ENCODE measurements at places on chromosomes 7 and 10. TPM values are rescaled to one million over a fixed set of nuclear protein-coding genes. Genes with fewer than 3 reads are reported as not detected.

DNA sequence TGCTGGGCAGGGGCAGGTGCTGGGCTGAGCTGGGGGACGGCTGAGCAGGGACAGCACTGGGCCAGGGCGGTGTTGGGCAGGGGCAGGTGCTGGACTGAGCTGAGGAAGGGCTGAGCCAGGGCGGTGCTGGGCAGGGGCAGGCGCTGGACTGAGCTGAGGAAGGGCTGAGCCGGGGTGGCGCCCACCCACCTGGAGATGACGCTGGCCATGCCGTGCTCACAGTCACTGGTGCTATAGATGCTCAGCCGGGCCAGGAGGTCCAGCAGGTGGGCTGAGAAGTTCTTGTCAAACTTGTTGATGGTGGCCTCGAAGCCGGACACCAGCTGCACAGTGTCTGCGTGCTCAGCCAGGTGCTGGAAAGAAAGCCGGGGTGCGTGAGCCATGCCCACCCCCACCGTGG lies 4.4 kb upstream of the ADAM8 start:
- no peak for DNase-seq

GRCh38 chr10:118407777-118408176 lies 65.7 kb upstream of the FAM204A start:
- no peak for DNase-seq

C10orf71 gene
- 0.23 TPM for total RNA-seq

PNLIPRP2 gene
- not detected for total RNA-seq
